ENCODE measurements at places on chromosomes 5 and 9.

DNA sequence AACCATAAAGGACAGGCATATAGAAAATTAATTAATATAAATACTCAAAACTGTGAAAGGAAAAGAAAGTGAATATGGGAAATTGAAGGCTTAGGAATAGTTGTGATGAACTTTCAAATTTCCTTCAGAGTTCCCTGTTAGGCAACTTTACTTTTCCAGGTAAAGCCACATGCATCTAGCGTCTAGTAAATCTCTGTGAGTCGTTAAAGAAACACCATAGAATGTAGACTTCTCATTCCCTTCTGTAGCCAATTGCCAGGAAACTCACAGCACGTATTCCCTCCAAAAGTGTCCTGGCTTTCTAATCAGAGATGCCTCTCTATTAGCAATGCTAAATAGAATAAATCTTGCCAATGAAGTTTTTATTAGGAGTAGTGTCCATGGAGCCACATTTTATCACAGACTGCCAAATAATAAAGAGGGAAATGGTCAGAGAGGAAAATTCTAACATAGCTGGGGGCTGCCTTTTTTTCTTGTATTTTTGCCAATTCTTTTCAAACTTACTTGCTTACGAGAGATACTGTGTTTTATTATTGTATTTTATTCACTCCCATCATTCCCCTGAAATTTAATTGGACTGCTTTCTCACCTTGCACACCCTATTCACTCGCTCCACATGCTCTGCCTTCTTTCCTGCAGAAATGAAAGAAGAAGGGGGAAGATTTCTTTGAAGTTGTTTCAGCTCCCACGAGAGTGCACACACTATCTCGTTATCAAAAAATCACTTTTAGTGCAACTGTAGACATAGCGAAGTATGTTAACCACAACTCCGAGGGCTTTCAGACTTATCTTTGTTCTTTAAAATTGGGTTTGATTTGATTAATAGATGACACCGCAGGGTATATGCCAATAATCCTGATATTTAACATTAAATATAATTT is 439.0 kb downstream of the CSNK1G3 start:
- DNase-seq = no peak

DNA sequence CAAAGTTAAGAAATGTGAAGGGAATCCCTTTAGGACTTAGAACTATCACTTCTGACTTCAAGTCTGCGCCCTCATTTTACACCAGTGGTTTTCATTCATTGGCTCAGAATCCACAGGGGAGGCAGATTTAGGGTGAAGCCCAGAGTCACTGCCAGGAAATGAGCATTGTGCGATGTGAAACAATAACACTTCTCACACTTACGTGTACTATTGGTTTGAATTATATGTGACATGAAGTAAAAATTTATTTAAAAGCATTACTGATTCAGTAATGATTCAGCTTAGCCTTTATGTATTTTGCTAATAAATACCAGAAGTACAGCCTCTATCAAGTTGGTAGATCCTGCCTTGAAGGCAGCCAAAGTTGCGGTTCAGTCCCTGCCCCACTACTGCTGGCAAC is 98.6 kb downstream of the PAM start:
- DNase-seq = no peak

DNA sequence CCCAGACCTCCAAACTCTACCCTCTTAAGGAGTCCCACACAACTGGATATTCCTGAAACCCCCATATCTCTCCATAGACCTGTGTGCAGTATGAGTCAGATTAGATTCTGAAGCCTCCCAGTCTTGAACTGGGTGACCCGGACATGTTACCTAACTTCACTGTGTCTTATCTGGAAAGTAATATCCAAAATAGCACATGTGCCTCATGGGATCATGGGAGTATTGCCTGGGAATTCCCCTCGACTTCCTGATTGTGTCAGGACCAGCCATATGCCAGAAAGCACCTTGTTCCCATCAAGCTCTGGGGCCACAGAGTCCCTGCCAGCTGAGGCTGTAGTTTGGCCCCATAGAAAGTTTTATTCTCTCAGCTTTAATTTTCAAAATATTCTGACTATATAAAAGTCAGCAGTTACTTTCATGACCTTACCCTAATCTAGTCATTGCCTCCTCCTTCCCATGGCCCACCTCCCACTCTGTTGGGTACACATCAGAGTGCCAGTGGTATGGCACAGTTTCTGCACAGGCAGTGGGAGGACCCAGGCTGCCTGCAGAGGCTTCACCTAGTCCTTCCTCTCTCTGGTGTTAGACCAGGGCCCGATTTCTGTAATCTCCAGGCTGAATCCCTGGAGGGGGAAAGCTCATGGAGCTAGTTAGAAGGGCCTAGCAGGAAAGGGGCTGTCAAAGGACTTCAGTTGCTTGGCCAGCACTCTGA is 19.5 kb upstream of the B4GALT1 start:
- no peak for DNase-seq

GRCh38 chr5:175274171-175274570 is 169.8 kb downstream of the DRD1 start:
- no peak for DNase-seq

- DNase-seq = no peak
Observed at GRCh38 chr5:74717596-74717995, 32.6 kb downstream of the HEXB start.

- DNase-seq = no peak
Observed at GRCh38 chr5:68436686-68437520, 221.3 kb downstream of the PIK3R1 start.

DNA sequence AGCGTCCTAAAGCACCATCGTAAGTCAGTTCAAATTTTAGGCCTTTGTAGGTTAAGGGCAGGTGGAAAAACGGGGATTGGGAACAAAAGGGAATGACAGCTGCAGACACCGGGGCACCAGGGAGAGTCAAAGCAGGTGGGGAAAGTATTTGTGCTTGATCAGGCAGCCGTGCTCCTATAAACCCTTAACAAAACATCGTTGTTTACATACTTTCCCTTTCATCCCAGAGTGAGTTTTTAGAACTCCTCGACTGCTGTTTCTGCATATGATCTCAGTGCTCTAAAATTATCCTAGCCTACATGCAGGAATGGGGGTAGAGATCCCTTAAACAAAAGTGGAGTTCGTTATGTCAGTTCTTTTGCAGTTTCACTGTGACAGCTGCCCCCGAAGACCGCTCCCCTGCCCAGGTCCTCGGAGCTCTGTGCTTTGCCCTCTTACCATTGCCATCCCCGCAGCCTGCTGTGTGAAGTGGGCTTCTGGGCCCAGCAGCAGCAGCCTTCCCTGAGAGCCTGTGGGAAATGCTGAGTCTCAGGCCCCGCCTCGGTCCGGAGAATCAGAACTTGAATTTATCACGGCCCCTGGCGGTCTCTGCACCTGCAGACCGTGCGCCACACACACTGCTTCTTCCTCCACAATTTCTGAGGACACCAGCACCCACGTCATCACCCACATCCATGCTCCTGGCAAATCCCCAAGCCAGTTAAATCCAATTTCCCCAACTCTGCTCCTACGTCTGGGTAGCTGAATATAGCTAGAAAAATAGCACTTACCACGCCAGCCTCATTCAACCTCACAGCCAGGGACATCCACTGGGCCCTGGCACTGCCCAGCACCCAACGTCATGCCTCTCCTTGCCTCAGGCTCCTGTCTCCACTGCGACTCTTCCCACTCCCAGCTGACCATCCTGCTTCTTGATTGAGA is 86.8 kb downstream of the NSUN2 start:
- no peak for DNase-seq

DNA sequence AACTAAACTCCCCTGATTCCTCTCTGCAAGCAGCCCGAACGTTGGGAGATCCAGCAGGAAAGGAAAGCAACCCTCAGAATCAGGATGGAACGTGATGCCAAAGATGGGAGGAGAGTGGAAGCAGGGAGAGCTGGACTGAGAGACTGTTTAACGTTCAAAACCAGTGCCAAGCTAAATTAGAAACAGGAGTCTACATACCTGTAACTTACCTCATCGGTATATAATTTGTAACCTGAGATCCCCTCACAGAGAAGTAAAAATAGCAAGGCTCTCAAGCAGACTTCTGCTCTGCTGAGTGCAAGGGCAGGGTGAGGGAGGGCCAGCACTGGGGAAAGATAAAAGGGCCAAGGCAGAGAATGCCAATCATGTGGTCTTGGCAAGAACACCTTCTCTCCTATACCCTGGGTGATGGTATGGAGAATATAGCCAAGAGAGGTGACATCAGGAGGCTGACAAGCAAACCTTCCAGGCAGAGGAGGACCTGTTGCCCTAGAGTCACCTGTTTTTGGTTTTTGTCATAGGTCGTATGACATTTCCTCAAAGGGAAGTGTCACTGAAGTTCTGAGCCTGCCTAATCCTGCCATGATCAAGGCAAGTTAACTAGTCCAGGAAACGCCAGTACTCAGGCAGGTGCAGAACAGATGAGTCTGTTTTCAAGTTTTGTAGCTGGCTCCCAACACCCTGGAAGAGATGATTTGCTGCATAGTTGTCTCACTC is 472.0 kb downstream of the NFIB start:
- DNase-seq = no peak

DNA sequence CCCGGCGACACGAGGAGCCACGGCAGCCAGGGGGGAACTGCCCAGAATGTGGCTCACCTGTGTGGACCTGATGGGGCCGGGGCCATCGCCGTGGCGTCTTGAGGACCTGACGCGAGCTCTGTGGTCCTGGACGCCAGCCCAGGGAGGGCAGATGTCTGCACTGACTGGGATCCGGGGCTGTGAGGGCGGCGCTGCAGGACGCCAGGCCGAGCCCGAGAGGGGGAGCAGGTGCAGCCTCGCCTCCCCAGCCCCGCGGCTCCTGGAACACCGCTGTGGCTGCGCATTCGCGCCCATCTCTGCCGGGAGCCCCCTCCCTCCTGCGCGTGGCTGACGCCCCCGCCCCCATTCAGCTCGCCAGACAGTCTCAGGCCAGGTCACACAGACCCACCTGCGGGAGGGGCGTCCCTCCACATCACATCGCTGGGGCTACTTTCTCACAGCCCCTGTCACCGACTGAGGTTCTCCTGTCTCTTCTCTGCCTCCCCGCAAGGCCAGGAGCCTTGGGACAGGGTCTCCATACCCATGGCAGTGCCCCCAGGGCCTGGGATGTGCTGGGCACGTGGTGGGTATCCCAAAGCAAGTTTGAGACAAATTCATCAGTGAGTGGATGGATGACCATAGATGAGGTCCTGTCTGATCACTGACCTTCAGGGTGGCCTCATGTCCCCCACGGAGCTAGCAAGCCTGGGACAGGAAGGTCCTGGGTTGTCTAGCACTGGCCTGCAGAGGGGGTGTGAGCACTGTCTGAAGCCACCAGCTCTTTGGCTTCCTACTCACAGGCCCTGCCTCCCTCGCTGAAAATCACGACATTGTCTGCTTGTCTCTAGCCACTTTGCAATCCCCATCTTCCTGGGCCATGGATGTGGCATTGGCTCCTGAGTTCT is 47.3 kb downstream of the RASGEF1C start:
- no peak for DNase-seq

DNA sequence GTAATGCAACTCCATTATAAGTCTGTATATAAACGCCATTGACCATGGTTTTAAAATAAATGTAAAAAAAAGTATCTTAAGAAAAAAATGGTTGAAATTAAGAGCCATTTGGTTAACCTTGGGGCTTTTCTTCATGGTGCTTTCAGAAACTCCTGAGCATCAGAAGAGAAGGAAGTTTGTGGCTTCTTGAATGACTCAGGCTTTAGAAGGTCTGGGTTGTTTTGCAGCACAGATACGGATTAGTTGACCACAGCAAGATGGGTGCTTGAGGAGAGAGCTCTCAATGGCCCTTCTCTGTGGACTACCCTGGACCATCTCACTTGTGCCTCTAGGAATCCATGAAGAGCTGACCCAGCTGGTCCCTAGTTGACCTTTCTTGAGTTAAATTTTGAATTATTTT is 189.5 kb downstream of the TMEM38B start:
- no peak for DNase-seq

- no peak for DNase-seq
Observed at GRCh38 chr5:151772029-151772845, 483 bp downstream of the G3BP1 start.

All from glomerular endothelial cell (primary cell).